Astrocyte of the cerebellum (primary cell): ENCODE measurements at places on chromosomes 7 and 10.

GRCh38 chr10:23630376-23630775 lies 191.5 kb downstream of the OTUD1 start:
- DNase-seq: no peak

DNA sequence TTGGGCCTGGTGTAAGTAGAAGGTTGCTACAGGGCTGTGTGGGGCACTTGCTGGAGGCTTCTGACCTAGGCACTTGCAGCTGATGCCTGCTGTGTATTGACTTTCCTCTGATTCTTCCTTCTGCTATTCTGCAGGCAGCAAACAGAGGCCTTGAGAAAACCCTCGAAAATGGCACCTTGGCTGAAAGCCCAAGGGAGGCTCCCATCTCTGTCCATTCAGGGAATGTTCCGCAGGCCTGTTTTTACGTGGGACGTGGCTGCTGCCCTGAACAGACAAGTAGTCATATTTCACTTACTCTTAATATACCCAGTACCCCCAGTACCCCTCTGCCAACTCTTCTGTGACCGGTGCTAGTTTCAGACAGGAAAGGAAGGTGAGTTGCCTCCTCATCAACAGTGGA lies 664.7 kb downstream of the INHBA start:
- DNase-seq: no peak

DNA sequence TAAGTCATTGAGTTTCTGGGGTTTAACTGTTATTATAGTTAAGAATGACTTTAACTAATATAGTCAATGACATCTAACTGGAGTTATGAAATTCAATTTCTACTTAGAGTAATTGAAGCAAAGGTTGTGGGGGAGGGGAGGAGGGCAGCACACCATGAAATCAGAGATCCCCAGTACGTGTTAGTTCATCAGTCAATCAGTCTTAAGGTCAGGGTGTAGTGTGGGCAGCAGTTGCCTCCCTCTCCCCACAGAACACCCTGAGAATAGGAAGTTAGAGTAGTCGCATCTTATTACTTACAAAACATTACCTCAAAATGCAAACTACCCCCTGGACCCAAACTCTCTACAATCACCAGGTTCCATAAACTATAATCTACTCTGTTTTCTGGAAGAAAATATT lies 7.0 kb upstream of the HPS1 start:
- no peak for DNase-seq

DNA sequence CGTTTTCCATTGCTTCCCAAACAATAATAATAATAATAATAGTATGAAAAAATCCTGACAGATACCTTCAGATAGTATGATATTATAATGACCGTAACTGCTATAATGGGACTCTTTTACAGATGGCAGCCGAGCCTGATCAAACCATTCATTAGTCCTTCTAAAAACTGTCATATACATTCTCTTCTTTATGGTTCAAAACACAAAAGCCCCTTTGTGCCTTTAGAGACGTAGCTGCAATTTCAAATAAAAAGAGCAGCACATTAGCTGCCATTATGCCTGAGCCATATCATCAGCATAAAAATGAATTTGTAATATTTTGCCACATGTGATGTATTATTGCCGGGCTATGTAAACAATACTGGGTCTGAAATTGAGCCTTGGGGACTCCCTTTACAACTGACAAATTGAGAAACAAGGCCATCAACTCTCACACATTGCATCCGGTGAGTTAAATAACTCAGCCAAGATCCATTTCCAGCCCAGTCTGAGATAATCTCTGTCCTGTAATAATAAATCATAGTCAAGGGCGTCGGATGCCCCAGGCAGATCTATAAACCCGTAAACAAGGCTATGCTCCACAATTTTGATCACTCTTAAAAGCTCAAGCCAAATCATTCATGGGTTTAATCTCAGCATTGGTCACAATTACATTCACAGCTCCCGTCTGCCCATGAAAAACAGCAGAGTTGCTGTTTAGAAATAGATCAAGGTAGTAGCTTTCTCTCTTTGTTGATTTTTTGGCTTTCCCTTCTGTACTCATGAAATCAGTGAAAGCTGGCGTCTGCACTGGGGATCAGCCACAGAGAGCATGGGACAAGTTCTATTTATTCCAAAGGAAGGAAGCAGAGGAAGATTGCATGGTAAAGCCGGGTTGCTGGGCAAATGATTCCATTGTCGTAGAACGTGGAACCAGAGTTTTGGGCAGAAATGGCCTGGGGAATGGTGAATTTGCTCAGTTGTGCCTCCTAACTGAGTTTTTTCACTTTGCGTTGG lies 150.1 kb upstream of the BMPER start:
- no peak for DNase-seq

DNA sequence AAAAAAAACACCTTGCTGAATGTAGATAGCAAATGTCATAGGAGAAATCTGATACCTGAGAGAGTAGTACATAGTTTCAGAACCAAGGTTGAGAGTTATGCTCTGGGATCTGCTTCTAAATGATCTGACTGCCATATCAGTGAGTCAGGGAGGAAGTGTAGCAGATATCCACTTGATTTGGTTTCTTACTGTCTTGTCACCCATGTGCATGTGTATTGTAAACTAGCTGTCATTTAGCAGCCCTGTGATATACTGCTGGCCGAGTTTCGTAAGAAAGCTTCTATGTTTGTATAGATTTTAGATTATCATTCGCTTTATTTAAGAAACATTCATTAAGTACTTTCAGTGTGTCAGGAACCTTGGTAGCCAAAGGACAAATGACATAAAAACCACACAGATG lies 42.0 kb downstream of the SP4 start:
- DNase-seq: no peak

DNA sequence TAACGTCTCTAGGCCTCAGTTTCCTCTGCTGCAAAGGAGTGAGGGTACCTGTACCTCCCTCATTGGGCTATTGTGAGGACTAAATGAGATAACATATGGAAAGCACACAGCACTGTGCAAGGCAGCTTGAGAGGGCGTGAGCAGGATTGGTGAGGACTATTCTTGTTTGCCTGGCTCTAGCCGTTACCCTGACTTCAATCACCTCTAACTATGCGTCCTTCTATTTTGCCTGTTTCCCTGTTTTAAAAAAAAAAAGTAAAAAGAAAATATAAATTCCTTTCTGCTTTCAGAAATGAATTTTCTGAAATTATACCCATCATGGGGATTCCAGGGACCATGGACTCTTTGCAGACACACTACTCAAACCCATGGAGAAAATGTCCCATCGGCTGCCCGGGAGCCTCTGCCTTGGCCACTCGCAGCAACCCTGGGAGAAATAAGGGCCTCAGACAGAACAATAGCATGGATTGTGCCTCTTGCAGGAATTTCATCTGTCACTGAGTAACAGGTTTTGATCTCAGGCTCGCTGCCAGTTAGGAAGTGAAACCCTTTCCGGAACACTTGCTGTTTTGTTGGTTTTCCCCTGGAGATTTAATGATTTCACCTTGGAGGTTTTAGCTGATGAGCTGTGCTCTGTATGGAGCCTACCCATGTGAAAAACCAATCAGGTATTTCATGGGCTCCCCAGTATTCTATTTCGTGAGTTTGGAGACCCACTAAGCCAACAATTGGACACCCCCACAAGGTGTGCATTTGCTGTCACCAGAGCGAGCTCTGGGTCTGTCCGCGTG lies 55.6 kb downstream of the STEAP1B start:
- DNase-seq: no peak

GRCh38 chr7:20351901-20352300 lies 21.2 kb downstream of the ITGB8 start:
- DNase-seq: peak; percentile 68
